ENCODE measurements at places on chromosomes 2 and 18.

- DNase-seq = no peak
Measured at GRCh38 chr18:27497246-27497645, 312.1 kb upstream of the CHST9 start.

DNA sequence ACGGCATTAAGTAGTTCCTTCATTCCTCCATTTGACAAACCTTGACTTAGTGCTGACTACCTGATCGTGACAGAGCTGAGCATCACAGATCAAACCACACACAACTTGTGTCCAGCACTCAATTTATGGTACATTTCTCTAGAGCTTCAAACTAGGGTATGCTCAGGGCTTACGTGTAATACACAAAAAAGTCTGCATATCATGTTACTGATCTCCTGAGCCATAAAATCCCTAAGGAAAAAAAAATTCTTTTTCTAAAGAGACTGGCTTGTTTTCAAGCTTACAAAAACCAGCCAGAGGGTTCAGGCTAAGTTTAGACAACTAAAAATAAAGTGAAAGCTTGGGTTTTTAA is 88.0 kb upstream of the ALKAL2 start:
- DNase-seq = no peak

DNA sequence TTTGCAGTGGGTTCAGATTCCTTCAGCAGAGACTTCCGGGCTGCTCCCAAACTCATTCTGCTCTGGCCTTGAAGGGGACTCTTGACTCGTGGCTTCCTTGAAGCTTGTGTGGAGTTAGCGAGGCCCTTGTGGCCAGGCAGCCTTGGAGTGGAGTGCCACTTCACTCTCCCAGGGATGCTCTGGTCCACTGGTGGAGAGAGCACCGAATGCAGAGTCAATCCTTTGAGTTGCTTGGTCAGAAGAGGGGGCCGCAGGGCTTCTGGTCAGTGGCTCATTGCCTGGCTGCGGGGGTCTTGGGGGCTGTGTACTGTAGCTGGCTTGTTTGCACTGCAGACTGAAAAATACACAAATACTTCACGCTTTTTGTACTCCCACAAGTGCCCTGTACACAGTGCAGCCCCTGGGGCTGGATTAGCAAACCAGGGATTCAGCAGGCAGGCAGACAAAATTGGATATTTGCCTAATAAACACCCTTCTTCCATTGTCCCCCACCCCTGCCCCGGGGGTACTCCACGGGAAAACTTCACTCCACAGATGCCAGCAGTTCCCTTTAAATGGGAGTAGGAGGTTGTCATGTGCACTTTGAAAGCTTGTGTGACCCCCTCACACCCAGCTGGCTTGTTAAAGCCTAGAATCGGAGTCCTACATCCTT is 3.2 kb downstream of the GLI2 start:
- DNase-seq = no peak

- no peak for DNase-seq
Measured at GRCh38 chr2:226600184-226600583, 199.4 kb downstream of the IRS1 start.

DNA sequence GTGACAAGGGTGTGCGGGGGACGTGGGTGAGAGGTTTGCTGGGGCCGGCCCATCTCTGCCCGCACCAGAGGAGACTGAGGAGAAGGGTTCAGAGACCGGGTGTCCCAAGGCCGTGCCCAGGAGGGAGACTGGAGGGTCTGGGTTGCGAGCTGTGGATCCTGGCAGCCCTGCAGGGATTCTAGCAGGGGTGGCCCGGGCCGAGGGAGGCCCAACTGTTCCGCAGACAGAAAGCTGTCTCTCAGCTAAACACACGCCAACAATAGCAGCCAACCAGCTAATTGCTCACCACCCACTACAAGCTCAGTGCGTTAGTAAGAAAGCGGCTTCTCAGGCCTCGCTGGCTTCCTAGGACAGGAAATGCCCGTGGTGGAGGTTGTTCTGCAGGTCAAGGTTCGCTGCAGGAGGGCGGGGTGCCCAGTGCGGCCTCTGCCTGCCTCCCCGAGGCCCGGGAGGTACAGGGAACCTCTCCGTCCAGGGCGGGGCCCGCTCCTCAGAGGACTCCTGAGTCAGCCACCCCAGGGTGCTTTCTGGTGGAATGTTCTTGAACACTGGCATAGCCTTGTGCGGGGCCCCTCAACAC is 282.0 kb upstream of the PXDN start:
- DNase-seq = no peak

DNA sequence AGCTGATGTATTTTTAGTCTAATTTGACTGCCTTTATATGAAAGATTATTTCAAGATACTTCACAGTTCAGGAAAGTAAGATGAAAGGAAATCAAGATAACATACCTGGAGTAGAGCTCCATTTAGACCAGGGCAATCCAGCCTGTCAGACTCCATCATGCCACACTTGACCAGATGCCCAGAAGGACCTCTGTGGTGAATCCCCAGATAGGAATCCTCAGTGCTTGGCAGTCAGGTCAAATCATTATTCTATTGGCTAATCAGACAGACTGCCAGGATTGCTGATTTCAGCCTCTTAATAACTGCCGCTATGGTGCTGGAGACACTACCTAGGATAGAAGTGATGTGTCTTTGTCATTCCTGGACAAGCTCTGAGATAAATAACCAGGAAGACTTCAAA is 404.2 kb downstream of the STK39 start:
- no peak for DNase-seq

DNA sequence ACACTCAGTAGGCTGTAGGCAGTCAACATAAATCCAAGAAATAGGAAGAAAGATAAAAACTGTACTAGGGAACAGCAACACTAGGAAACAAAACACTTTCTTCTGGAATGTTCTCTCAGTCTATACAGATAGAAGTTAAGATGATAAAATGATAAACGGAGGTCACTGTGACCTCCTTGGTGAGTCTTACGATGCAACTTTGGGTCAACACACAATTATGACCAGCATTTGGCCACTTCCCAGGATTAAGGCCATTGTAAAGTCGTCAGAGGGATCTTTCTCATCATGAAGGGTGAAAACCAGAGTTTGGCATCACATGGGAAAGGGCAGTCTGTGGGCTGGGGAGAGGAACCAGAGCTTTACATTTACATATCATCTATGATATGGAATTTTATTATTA is 33.4 kb downstream of the LAMA3 start:
- DNase-seq = no peak

- DNase-seq = no peak
Measured at GRCh38 chr2:118122594-118123281, 34.5 kb downstream of the INSIG2 start.

GRCh38 chr2:29123617-29124349 is 8.6 kb downstream of the CLIP4 start:
- no peak for DNase-seq

DNA sequence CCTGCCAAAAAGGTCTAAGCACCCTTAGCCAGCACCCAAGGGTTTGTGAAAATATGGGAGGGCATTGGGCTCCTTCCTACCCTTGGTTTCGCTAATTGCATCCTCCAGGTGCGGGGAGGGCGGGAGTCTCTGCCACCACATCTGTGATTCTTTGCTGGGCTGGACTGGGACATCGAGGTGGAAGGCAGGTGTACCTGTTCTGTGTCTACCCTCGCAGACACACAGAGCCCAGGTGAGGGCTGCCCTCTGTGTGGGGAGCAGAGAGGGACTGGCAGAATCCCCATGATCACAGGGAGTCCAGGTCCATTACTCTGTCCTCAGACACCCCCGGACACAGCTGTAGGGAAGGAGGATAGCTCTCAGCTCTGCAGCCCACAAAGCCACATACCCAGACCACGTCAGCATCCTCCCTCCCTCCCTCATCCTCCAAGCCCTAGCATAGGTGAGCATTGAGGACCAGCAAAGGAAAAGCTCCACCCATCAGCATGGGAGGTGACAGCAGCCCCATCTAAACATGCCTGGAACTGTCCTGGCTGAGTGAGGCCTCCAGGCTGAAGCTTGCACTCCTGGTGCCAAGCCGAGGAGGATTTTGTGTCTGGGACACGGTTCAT is 49.8 kb downstream of the PLB1 start:
- no peak for DNase-seq

Measured in hematopoietic multipotent progenitor cell treated with erythropoietin and hydrocortisone succinate and interleukin-3 and kit ligand, for 15 days (in vitro differentiated cells).